RWPE2 (cell line): ENCODE measurements at places on chromosomes 1 and 21.

- DNase-seq = no peak
These were observed 47.3 kb upstream of the PLPPR4 start for GRCh38 chr1:99216956-99217355.

GRCh38 chr1:245153552-245154428 lies 995 bp upstream of the KIF26B start:
- no peak for DNase-seq

DNA sequence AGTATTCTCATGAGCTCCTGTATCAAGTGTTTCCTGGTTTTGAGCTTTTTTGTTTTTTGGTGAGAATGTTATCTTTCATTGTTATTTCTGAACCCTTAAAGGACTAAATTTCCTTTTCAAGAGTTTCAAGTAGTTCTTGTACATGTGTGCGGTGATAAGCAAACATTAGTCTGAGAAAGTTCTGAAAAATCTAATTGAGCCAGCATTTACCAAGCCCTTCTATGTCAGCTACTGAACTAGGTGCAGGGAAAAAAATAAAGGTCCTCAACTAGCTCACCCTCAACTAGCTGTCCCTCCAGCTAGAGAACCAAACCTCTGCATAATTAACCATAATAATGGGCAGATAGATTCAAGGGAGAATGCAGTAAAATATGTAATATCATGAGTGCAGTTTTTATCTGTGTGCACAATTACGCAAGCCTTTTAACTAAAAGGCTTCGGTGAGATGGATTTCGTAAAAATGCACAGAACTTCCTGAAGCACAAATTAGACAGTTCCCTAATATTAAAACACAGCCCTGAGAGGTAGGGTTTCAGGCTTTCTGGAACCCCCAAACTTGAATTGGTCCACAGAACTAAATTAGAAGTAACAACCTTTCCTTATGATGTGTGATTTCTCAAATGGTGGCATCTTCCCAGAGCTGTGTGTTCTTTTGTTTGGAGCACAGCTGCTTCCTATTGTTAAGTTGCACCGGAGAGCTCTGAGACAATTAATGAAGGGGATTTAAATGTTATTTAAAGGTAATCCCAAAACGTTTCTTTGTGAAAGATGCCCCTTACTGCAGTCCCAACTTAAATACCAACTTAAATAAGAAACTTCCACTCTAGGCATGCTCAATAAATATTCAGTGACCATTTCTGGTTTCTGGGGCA lies 165.8 kb downstream of the NFIA start:
- no peak for DNase-seq

- no peak for DNase-seq
These were observed 185.7 kb downstream of the ST6GALNAC3 start for GRCh38 chr1:76260279-76260678.

- DNase-seq = no peak
These were observed 4.9 kb upstream of the IFNGR2 start for GRCh38 chr21:33398361-33398760.

- DNase-seq = no peak
These were observed 25.2 kb upstream of the MAP3K7CL start for GRCh38 chr21:29105218-29105617.

GRCh38 chr1:162829268-162829667 lies 31.7 kb downstream of the CCDC190 start:
- no peak for DNase-seq

- DNase-seq = no peak
These were observed 26.2 kb upstream of the ZC3H12A start for GRCh38 chr1:37448185-37448584.

DNA sequence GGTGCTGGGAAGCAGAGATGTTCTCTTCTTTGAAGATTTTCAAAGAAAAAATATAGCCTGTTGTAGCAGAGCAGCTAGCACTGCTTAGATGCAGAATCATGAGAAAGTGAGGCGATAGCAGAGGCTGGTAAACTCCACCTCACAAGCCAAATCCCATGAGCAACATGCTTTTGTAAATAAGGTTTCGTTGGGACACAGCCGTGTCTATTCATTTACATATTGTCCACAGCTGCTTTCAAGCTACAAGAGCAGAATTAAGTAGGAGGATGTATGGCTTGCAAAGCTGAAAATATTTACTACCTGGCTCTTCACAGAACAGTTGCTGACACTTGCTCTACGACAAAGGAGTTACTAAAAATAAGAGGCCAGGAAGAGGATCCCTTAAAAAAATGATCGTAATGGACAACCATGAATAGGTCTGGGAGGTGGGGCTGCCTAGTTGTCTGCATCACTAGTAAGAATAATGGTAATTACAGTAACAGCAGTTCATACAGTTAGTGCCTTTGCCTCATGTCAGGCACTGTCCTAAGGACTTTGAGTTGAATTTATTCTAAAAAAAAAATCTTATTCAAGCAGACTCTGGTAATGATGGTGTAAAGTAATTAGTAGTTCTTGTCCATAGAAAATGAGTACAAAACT lies 622.0 kb downstream of the KIF26B start:
- DNase-seq = no peak

DNA sequence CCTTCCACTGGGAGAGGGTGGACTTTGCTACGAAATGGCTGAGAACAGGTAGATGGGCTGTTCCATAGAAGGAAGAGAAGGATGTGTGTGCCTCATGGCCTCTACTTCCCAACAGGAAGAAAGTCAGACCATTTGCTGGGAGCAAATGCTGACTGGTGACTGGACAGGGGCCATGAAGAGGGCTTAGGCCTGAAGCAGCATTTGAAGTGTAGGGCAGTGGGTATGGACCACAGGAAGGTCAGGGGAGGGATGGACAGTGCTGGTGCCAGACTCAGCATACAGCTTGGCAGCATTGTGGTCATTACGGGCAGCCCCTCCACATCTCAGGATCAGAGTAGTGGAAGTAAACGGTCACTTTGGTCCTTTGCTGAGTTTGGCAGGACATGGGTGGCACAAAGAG lies 275.7 kb downstream of the MATN1 start:
- no peak for DNase-seq

DNA sequence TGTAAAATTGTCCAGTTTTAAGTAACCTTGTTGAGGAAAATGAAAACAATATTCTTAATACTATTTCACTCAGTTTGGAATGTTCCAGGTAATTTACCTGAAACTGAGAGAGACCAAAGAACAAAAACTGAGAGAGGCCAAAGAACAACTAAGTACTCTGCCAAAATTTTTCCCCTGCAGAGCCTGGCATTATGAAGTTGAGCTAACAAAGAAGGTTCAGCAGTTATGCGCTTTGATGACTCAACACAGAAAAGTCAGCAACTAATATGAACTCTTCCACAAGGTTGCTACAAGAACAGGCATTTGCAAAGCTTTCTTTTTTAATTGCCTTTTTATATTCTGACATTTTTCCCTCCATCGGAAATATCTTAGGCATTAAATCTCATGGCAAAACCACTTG lies 270.9 kb downstream of the CHRM3 start:
- no peak for DNase-seq

DNA sequence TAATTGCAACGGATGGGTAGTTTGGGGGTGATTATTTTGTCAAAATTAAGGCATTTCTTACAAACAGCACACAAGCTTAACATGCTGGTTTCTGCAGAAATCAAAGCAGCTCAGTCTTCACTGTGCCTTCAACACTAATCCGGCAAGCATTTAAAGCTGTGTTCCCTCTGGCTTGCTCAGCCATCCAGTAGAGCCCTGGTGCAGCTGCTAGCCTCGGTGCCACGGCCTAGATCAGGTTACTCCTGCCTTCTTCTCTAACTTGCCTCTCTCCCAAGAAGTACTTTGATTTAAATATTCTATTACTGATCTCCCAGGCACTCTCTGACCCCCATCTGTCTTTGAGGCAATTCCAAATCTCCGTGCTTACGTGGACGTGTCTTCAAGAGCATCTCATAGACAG lies 85.6 kb downstream of the GREM2 start:
- no peak for DNase-seq

GRCh38 chr1:11720525-11720924 lies 15.4 kb upstream of the AGTRAP start:
- no peak for DNase-seq

DNA sequence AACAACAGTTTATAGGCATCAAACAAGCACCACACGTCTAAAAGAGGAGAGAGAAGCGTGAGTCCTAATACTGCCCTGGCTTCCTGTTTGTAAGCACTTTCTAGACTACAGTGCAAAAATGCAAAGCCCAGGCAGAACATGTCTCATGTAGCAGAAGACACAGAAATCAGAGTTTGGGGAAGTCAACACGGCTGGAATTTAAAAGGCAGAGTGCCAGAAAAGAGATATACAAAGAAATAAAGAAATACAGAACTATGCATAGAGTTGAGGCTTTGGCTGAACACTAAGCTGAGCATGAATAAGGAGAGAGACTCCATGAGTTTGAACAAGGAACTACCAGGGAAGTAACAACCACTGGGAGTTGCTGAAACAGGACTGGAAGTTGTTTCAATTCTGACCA lies 566.6 kb upstream of the NR5A2 start:
- no peak for DNase-seq

DNA sequence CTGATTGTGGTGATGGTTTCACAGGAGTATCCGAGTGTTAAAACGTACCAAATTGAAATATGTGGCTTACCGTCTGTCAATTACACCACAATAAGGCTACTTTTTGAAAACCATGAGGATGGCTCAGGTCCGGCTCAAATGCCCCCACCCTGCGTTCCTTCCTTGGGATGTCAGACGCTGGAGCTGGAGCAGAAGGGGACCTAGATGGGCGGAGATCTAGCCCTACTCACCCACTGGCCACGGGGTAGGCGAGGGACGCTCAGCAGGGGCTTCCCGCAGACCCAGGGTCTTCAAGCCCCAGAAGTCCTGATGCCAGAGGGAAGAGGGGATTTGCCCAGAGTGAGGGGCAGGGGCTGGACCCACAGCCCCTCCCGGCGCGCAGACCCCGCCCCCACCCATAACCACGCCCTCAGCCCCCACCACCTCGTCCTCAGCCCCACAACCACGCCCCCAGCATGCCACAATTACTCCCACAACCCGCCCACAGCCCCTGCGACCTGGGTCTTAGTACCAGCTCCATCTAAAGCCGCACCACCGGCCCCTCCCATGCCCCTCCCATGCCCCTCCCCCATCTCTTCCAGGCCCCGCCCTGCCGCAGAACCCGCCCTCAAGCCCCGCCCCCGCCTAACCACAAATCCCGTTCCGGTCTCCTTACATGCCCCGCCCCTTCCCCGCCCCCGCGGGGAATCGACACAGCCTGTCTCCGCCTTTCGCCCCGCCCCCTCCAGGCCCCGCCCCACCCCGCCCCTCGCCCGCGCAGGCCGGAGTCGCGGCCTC lies at the start of gene LRRC3:
Gene LRRC3, plus strand, starts transcription at position 764 of the 777 bp plus-strand sequence. CDS start 1,135 bp downstream, outside the sequence.
- peak; percentile 95 for DNase-seq

GRCh38 chr1:152244576-152245273 lies 20.7 kb upstream of the HRNR start:
- no peak for DNase-seq

DNA sequence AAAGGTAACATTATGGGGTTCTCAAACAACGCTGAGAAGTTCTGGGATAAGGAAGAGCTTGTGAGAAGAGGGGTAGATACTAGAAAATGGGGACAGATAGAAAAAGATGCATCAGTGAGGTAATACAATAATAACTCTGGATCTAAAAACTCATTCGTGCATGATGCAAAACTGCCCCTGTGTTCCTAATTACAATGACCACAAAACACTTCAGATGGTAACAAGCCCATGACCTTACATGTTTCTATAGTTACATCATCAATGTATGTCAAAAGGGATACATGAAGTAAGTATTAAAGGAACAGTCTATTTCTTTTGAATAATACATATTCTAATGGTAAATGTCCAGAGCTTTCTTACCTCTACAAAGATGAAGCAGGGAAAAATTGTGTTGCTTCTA lies 110.6 kb upstream of the PLPPR5 start:
- DNase-seq = no peak

GRCh38 chr1:179082333-179082998 lies 596 bp downstream of the TOR3A start:
- DNase-seq = no peak

GRCh38 chr21:45180246-45180599 lies 105.8 kb downstream of the ADARB1 start:
- DNase-seq = no peak

DNA sequence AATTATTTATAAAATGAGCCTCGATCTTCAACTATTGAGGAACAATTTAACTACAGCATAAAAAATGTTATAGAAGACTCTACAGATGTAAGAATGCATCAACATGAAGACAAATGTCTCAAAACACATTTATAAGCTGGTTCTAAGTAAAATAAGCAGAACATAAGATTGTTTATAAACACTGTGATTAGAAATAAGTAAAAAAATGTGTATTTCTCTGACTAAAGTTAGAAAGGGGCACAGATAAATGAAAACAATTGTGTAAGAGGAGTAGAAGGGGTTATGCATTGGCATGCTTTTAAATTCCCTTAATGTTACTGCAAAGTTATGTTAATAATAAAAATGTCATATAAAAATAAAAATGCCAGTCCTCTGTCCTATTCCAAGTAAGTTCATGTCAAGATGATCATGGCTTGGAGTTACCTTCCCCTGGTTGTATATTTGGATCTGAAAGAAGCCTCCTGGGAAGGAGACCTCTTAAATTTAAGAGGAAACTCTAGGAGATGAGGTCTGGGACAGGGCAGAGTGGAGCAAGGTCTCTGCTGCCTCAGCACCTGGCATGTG lies 70.2 kb upstream of the FAM20B start:
- DNase-seq = no peak

DNA sequence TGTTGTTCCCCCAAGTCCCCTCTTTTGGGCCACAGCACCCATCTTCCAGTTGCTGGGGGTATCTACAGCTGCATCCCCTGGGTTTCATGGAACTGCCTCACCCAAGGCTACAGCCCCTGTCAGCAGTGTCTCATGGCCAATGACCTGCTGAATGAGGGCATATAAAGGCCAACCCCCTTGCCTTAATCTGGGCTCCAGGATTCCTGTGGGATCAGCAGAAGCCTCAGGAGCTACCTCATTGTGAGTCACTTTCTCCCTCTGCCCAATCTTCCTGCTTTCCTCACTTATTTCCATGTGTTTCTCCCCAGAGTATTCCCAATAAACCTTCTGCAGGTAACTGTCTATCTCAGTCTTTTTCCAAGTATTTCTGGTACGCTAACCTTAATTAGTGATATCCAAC lies 37.3 kb upstream of the SYT14 start:
- DNase-seq = no peak

DNA sequence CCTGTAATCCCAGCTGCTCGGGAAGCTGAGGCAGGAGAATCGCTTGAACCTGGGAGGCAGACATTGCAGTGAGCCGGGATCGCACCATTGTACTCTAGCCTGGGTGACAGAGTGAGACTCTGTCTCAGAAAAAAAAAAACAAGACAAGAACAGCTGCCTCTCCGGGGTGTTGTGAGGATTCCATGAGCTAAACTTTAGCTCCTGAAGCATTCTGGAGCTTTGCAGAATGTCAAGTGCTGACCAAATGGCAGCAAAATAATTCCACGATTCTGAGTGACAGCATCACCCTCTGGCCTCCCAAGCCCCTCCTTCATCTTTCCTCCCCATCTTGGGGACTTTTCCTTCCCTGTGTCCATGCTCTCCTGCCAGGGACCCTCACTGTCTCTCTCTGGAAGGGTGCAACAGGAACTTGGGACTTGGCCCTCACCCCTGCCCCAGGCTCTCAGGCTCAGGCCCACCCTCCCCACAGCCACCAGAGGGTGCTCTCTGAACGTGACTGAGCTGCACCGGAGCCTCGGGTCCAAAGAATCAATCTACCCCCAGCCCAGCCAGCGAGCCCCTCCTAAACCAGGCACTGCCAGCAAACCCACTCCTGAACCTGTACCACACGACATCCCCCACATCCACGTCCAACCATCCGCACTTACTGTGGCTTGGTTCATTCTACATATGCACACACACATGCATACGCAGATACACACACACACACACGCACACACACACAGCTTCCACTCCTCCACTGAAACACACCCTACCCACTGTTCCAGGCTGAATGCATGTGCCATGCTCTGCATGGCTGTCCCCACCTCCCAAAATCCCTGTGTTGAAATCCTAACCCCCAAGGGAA lies 45.7 kb downstream of the ACOT7 start:
- peak; percentile 50 for DNase-seq
